ENCODE measurements at places on chromosomes 3 and 15.
A peak's percentile ranks its signal among the peaks of the same experiment; 100 is the strongest.

GRCh38 chr15:77612958-77613601 is 19.6 kb downstream of the LINGO1 start:
- no peak for DNase-seq

DNA sequence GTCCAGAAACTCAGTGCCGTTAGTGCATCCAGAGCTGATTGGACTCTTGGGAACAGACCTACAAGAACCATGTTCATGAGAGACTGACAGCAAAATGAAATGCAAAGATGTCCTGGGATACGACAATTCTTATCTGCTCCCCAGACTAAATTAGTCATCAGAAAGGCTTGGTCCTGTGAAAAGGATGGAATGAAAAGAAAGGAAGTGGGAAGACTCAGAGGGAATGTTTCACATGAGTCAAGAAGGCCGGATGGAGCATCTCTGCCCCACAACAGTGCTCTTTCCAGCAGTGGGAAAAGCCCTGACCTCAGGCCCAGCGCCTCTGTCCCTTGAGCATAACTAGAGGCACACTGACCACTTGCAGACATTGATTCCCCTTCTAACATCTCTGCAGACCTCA is 39.3 kb upstream of the UACA start:
- no peak for DNase-seq

DNA sequence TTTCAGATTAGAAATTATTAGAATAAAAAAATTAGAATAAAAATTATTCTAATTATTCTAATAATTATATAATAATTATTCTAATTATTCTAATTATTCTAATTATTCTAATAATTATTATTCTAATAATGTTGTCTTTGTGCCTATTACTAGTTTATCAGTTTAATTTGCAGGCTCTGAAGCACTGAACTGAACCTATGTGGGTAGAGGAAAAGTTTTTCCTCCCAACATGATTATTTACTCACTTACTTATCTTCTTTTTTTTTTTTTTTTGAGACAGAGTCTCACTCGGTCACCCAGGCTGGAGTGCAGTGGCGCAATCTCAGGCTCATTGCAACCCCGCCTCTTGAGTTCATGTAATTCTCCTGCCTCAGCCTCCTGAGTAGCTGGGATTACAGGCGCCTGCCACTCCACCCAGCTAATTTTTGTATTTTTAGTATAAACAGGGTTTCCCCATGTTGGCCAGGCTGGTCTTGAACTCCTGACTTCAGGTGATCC is 39.7 kb upstream of the C15orf39 start:
- DNase-seq = no peak

- no peak for DNase-seq
Observed at GRCh38 chr3:1661839-1662238, 436.8 kb upstream of the CNTN4 start.

- DNase-seq = peak; percentile 4
Observed at GRCh38 chr15:70376929-70377691, 279.4 kb upstream of the TLE3 start.

DNA sequence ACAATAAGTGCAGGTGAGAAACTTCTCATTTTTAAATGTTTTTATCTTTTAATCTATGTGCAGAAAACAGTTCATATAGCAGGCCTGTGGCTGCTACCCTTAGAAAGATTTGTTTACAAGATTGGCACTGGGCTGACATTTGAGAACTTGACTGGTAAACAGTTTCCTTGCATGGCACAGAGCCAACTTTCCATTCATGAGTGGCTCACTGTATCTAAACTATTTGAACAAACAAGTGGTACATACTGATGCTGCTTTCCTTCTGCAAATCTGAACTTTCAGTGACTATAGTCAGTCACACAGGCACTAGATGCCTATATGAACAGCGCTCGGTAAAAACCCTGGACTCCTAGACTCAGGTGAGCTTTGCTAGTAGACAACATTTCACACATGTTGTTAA is 6.3 kb upstream of the GTPBP8 start:
- no peak for DNase-seq

DNA sequence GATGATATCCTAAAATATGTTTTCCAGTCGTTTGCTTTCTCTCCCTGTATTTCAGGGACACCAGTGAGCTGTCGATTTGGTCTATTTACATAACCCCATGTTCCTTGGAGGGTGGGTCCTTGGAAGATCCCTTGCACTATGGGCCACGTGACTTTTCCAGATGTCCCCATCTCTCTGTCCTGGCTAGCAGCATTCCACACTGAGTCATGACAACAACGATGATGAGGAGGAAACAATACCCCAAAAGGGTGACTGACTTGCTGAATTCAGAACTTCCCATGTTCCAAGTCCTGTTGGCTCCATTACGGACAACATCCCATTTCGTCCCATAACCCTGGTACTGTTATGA is 134.3 kb downstream of the NSMCE3 start:
- DNase-seq = no peak

GRCh38 chr15:73397461-73397860 is 28.7 kb upstream of the HCN4 start:
- DNase-seq = no peak

GRCh38 chr15:101549647-101550046 is 60.1 kb upstream of the PCSK6 start:
- DNase-seq = no peak

GRCh38 chr15:37788767-37789396 is 145.6 kb upstream of the TMCO5A start:
- DNase-seq = no peak

GRCh38 chr3:154496978-154497377 is 67.0 kb upstream of the GPR149 start:
- DNase-seq = no peak

DNA sequence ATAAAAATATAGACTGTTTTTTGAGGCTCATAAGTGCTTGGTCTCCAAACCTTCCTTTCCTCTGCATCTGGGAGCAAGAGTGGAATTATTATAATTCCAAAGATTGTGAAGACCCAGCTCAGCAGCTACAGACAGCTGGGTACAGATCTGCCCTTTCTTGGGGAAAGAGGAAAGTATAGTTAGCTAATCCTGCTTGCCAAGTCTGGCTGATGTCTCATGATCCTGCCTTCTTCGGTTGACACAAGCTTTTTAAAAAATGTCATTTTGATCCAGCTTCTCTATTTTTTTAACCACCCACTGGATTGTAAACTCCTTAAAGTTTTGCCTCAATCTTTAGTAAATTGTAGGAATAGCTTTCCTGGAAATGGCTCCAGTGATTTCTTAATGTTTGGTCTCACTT is 181.1 kb downstream of the LRTM1 start:
- no peak for DNase-seq

- DNase-seq = no peak
Observed at GRCh38 chr3:15440891-15441290, 13.5 kb downstream of the EAF1 start.

GRCh38 chr3:62632510-62633294 is 242.5 kb downstream of the CADPS start:
- no peak for DNase-seq

DNA sequence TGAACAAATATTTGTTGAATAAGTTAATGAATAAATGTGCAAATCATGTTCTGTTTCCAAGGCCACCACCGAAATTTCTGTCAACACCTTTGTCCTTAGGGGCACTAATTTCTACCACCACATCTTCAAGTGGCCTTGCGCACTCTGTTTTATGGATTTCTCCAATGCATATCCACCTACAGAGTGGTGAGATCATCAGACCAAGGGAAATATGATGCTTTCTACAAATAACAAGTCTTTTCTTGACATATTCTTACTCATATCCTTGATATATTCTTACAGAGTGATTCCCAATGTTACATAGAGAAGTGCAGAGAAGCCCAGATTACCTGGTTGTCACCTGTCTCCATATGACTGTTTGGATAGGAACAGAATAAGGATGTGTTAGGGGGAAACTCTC is 36.1 kb upstream of the TMCO5A start:
- DNase-seq = no peak

DNA sequence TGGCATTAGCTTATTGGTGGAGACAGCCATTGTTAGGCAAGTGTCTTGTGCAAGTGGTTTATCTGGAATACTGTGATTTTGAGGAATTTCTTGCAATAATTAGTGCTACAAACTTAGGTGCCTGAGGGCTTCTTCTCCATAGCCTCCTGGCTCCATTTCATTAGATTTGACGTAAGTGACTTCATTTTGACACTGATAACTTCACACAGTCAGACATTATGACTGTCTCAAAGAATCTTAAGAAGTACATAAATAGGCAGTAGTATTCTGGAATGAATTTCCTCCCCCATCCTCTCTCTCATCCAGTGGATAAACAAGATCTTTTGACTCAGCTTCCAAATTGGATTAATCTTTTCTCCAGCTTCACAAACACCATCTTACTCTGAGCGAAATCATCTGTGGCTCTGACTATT is 19.0 kb downstream of the ARL14 start:
- no peak for DNase-seq

DNA sequence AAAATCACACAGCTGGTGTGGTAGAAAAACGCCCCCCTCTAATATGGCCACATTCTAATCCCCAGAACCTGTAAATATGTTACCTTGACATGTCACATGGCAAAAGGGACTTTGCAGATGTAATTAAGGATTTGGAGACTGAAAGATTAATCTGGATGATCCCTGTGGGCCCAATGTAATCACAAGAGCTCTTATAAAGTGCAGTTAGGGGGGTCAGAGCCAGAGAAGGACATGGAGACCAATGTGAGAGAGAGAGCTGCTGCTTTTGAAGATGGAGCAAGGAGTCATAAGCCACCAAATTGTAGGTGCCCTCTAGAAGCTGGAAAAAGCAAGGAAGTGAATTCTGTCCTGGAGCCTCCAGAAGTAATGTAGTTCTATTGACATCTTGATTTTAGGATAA is 152.6 kb downstream of the PEX5L start:
- DNase-seq = no peak

GRCh38 chr3:196985954-196986885 is 17.6 kb upstream of the PIGZ start:
- DNase-seq = no peak

DNA sequence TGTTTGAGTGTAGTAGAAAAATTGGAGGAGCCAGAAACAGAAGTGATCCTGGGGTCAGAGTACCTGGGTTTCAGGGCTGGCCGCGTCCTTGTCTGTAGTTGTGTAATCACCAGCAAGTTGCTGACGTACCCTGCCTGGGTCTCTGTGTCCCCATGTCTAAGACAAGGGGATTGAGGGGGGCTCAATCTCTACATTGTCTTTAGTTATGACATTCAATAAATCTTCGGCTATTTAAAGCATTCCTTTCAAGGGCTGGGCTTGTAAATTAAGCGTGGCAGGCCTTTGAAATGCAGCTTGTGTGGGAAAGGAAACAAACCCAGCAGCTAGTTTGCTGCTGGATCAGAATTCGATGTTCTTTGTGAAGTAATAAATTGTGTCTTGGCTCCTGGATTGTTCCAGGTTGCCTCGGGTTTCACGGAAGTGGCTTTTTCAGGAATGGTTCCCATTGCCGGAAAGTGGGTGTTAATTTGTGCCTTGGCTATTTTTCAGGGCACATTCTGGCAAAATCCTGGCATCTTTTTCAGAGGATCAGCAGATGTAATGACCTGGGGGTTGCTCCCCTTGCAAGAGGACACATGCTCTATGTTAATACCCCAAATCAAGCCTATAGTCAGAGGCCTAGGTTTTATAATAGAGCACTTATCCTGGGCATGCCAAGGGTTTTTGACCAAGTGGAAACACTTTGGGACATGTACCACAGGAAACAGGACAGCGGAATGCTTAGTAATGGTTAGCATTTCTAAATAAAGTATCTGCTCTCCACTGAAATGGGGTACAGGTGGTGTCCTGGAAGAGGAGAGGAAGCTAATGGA is 294.8 kb upstream of the NR2E3 start:
- DNase-seq = no peak

DNA sequence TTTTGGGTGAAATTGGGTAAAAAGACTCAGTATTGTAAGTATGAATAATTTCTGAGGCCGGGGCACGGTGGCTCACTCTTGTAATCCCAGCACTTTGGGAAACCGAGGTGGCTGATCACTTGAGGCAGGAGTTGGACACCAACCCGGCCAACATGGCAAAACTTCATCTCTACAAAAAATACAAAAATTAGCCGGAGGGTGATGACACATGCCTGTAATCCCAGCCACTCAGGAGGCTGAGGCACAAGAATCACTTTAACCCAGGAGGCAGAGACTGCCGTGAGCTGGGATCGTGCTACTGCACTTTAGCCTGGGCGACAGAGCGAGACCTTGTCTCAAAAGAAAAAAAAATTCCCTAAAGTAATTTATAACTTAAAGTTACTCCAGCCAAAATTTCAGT is 162.2 kb downstream of the APBA2 start:
- no peak for DNase-seq

DNA sequence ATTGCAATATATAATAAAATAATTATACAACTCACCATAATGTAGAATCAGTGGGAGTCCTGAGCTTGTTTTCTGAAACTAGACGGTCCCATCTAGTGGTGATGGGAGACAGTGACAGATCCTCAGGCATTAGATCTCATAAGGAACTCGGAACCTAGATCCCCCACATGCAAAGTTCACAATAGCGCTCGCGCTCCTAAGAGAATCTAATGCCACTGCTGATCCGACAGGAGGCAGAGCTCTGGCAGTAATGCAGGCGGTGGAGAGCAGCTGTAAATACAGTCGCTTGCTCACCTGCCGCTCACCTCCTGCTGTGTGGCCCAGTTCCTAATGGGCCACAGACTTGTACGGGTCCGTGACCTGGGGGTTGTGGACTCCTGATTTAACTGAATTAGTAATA is 87.8 kb downstream of the P3H2 start:
- no peak for DNase-seq

- no peak for DNase-seq
Observed at GRCh38 chr15:39710681-39711080, 72.0 kb downstream of the FSIP1 start.

GRCh38 chr3:183291497-183292031 is 38.5 kb downstream of the B3GNT5 start:
- no peak for DNase-seq

GRCh38 chr3:16849795-16850194 is 35.0 kb upstream of the PLCL2 start:
- DNase-seq = no peak

GRCh38 chr3:116200956-116201690 is 244.2 kb downstream of the LSAMP start:
- DNase-seq = no peak

GRCh38 chr15:79602180-79602579 is 170.0 kb downstream of the MINAR1 start:
- DNase-seq = no peak

- no peak for DNase-seq
Observed at GRCh38 chr15:74365598-74366445, 1.6 kb downstream of the CYP11A1 start.

GRCh38 chr3:81352867-81353266 is 408.6 kb downstream of the GBE1 start:
- DNase-seq = no peak

DNA sequence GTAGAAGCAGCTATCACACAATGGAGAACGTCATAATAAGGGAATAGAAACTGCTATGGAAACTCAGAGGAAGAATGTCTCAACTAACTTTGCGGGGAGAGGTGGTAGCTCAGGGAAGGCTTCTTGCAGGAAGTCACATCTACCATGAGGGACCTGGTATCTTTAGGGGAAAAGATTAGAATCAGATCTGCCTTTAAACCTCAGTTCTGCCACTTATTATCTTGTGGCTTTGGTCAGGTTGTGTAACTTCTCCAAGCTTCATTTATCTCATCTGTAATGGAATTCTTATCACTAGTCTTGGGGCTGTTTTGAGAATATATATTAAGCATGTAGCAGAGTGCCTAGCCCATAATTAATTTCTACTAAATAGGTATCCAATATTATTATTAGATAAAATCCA is 46.4 kb upstream of the PRICKLE2 start:
- DNase-seq = no peak
